Cortex of kidney (tissue), 1 donor: ENCODE measurements at places on chromosomes 12 and 14.

DNA sequence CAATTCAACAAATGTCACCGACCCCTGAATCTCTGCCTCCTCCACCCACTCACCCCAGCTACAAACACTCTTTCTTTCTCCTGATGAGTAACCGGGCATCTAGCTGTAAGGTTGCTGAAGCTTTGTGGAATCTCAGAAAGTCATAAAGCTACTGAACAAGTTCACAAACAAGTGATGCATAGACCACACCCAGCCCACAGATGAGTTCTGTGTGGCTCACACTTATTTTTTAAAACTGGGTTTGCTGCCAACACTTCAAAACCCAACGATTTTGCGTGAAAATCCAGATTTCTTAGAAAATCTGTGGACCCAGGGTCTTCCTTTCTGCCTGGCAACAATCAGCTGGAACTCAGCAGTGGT, 96.1 kb downstream of the APAF1 start:
- no peak for DNase-seq

- no peak for DNase-seq
Measured at GRCh38 chr12:80314741-80315140, 129.3 kb upstream of the PTPRQ start.

- no peak for DNase-seq
Measured at GRCh38 chr12:99137124-99137855, 492.2 kb downstream of the APAF1 start.

DNA sequence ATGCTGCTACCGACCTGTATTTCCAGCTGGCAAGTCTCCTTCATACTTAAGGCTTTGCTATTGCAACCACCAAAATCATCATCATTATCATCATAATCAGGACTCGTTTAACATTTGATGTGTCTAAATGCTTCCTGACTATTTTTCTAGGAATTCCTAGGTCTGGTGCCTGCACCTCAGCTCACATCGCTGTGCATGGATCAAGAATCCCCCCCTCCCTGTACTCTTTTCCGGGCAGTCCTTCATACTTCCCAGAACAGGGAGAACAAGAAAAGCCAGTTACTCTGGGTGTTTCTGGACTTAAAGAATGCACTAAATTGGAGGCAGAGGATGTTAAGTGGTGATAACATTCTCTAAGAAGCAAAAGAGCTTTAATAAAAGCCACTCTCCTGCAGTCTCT, 9.4 kb downstream of the ERP27 start:
- no peak for DNase-seq

DNA sequence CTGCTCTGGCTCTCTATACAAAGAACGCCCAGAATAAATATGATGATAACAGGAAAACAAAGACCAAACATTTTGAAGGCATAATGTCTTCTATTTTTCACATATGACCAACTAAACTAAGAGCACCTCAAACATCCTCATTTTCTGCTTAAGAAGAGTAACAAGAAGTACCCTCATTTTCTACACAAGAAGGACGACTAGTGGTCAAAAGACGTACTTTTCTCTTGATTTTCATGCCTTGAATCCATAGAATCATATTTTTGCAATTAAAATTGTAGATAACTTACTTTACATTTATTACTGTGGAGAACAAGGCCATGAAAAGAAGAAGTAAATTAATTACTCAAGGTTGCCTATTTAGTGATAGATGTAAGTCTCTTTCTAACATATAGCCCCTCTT, 358.6 kb downstream of the DUSP6 start:
- no peak for DNase-seq
